ENCODE measurements at places on chromosomes 3 and 15.

DNA sequence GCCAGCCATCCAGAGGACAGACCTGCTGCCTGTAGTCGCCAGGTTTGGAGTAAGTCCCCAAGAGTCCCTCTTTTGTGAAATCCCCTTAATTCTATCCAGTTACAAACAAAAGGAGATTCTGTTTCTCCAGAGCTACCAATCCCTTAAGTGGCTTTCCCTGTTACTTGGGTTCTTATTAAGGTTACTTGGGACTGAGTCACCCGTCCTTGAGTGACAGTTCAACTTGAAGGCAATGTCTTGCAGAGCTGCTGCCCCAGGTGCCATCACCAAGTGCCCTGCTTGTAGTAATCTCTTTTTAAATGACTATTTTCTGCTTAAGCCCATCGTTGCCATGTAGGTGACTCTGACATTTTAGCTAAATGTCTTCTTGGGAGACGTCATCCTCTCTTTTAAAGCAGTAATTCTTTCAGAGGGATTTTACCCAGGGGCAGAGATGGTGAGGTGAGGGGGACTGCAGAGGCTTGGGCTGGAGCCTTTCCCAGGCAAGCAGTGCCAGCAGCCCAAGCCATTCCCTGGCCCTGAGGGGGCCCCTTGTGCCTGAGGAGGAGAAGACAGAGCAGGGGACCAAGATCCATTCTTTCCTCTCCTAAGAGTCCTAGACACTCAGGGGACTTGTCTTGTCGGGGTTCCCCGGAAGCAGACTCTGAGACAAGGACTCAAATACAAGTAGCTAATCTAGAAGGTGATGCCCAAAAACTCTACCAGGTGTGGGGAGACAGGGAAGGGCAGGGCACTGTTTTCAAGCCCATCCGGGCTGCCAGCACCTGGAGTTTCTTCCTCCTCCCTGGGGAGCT, 253.7 kb downstream of the PLCL2 start:
- DNase-seq: no peak

- no peak for DNase-seq
These were observed 42.6 kb upstream of the POLG start for GRCh38 chr15:89377024-89377841.

DNA sequence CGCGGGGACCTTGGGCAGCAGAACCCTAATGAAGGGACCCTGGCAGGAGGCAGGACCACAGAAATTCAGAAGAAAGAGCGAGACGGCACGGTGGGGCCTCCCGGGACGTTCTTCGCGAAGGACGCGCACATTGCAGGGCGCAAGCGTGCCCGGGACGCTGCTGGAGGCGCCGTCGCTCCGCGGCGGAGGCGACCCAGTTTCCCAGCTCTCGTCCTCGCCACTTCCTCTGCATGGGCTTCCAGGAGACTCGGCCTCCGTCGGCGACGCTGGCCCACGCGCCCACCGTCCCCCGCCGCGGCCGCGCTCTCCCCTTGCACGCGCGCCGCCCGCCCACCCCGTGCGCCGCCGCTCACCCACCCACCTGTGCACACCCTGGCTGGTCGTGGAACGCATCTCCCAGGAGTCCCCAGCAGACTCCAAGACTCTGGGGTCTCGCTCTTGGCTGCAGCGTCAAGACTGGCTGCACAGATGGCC, 31.8 kb upstream of the SMAD3 start:
- no peak for DNase-seq

GRCh38 chr3:119400466-119400865, 62.9 kb downstream of the TMEM39A start:
- DNase-seq: no peak

DNA sequence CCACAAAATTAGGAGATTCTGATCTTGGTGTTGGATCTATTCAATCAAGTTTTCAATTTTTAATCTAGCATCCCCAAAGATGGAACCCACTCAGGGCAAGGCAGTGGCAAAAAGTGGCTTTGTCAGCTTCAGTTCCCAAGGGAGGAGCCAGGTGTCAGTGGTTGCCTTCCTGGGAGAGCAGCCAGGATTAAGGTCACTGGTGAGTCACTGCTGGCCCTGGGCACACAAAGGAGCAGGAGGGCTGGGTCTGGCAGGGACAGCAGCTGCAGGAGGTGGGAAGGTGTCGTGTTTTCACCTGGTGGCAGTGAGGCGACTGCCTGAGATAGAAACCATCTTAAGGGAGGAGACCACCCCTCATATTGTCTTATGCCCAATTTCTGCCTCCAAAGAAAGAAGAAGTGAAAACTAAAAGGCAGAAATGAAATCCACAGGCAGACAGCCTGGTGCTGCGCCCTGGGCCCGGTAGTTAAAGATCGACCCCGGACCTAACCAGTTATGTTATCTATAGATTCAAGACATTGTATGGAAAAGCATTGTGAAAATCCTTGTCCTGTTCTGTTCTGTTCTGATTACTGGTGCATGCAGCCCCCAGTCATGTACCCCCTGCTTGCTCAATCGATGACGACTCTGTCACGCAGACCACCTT, 5.9 kb upstream of the KLHL25 start:
- no peak for DNase-seq

DNA sequence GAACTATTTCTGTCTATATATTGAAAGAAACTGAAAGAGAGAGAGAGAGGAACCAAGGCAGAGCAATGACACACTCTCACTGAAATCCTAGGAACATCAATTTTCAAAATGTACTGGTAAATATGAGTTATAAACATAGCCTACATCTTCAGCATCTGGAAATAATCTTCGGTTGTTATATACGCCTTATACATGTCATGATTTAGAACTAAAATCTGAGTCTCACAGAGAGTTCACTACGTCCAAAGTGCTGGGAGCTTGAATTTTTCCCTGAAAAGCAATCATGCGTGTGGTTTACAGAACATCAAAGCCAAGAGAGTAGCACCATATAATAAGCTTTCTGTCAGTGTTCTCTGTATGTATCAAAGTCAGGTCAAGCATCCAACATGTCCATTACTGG, 420.0 kb upstream of the CBLB start:
- DNase-seq: no peak

- DNase-seq: no peak
These were observed 2.0 kb upstream of the TM6SF1 start for GRCh38 chr15:83105440-83105839.

DNA sequence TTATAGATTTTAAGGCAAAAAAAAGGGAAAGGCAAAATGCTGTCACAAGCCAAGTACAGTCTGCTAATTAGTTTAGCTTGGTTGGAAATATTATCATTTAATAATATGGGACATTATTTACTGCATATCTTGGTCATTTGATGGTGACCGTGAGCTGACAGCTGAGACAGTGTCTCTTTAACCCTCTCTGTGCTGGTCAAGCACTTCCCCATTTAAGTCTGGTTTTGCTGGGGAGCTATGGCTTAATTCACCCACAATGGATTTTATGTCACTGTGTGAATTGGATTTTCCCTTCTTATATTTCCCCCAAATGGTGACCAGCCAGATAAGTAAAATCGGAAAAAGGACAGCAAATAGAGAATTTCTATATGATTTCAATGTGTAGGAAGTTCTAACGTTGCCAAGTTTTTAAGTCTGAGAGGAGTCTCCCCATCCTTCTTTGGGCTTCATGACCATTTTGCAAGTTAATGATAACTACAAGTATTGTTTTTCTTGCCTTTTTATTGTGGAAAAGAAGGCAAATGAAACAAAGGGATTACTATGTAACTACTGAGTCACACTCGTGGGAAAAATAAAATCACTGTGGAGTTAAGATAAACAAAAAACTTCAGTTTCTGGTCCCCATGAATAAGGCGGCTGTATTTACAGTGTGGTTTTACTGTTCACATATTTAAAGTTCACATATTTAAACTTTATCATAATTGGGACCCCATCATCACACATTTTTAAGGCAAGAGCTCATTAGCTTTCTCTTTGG, 373.5 kb downstream of the NR2F2 start:
- DNase-seq: no peak
